ENCODE measurements at places on chromosomes 7 and 10.

GRCh38 chr10:3467052-3467951, 294.7 kb upstream of the PITRM1 start:
- no peak for DNase-seq

- DNase-seq: no peak
Observed at GRCh38 chr7:1103009-1103788, 15.3 kb downstream of the GPER1 start.

DNA sequence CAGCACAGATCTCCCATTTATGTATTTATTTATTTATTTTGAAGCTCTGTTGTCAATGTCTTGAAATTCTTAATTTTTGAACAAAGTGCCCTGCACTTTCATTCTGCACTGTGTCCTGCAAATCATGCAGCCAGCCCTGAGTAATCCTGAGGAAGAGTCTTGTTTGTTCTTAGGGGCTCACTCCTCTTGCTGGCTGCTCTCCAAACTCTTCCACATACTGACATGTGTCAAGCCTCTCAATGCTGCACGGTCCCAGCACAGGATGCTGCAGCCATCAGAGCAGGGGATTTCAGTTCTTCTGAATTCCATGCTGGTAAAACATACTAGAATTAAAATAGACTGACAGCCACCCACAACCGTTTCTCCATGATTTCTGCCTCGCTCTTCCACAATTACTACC, 207.2 kb downstream of the PARD3 start:
- DNase-seq: no peak

DNA sequence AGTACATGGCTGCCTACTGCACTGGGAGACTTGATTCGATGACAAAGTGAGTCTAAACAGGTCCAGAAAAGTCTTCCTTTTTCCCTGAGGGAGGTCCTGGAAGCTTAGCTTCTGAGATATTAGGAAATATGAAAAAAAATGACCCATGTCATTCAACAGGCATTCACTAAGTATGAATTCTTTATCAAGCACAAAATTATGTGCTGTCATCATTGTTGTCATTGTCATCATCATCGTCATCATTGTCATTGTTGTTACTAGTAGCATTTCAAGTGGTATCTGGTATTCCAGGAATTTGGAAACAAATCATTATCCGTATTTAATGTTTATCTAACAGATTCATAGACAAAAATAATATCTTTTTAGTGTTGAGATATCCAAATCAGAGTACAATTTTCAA, 49.7 kb upstream of the HECTD2 start:
- DNase-seq: no peak

DNA sequence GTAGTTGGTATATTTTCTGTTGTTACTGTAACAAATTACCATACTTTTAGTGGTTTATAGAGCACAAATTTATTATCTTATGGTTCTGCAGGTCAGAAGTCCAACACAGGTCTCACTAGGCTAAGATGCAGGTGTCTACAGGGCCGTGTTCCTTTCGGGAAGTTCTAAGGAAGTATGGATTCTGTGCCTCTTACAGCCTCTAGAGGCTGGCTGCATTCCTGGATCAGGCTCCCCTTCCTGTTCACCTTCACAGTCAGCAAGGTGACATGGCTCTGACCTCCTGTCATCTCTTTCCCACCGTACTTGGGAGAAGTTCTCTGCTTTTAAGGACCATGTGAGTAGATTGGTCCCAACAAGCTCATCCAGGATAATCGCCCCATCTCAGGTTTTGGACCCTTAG, 37.3 kb downstream of the BMPR1A start:
- DNase-seq: no peak

GRCh38 chr10:35268791-35269257, 67.5 kb upstream of the CCNY start:
- DNase-seq: no peak

DNA sequence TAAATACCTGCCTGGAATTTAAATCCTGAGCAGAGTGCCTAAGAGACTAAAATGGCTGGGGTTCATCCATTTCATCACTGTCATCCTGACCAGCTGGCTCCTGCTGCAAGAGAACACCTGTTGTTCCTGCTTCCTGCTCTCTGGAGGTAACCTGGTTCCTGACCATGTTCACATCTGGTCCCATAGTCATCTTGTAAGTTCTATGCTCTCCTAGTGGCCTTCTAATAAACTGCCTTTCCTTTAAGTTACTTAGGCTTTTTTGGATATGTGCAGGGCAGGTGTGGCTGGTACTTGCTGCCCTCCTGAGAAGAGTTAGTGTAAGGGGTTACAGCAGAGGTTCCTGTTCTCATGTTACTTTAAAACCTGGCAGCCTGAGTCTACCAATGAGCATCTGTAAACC, 80.0 kb downstream of the NRCAM start:
- no peak for DNase-seq

- peak; percentile 1 for DNase-seq
Observed at GRCh38 chr10:52146766-52147165, 167.3 kb upstream of the DKK1 start.

DNA sequence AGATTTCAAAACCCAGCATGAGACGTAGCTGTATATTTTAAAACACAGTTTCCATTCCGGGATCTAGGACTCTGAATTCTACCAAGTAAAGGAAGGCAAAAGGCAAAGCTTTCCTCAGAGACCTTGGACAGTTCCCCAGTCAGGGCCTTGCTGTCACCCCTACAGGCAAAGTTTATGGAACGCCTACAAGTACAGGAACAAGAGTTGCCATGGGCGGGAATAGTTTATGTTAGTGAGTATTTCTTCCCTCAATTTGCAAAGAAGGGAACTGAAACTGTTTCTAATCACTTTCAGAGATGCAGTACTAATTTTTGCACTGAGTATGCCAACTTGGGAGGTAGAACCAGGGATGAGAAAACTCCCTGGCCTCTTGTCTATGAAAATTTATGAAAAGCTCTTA, 68.2 kb upstream of the LRGUK start:
- no peak for DNase-seq

DNA sequence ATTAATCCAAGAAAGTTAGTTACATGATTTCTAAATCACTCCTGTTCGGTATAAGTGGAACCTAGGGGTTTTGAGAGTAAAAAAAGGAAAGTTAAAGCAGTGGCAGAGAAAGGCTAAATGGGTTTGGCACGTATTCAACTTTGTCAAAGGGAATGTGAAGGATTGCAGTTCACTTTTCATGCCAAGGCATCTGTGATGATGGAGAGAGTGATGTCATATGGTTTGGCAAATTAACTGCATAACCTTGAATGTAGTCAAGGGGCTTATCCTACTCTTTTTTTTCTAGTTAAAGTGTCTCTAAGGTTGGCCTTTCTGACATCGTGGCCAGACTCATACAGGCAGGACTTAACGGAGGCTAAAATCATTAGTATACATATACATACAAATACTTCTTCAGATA, 277.8 kb downstream of the EXOC4 start:
- DNase-seq: peak; percentile 43

DNA sequence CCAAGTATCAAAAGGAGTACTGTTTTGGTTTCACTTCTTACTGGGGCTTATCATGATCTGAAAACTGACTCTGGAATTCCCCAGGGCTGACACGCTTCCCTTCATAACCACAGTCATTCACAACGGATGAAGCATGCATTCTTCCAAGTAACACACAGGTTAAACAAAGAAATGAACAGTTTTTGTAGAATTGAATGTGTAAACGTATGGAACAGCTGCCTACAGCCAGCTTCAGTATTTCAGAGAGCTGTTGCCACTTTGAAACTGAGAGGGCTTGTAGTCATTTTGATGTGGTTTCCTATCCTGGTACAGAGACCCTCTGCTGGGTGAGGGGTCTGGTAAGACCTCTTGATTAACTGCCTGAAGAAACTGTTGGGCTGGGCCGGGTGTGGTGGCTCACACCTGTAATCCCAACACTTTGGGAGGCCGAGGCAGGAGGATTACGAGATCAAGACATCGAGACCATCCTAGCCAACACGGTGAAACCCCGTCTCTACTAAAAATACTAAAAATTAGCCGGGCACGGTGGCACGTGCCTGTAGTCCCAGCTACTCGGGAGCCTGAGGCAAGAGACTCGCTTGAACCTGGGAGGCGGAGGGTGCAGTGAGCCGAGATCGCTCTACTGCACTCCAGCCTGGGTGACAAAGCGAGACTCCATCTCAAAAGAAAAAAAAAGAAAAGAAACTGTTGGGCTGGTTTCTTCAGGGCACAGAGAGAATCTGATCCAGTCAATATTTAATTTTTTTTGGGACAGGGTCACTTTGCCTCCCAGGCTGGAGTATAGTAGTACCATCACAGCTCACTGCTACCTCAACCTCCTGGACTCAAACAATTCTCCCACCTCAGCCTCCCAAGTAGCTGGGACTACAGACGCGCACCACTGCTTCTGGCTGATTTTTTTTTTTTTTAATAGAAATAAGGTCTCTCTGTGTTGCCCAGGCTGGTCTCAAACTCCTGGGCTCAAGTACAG, 4.7 kb downstream of the NFE2L3 start:
- DNase-seq: no peak
